ENCODE measurements at places on chromosomes 7 and 10. TPM values are rescaled to one million over a fixed set of nuclear protein-coding genes. Genes with fewer than 3 reads are reported as not detected.

FFAR4 gene
- not detected for polyA plus RNA-seq

ANKRD7 gene
- not detected for polyA plus RNA-seq

LRIT1 gene
- not detected for polyA plus RNA-seq

ELMO1 gene
- 26.2 TPM for polyA plus RNA-seq

TRIM4 gene
- 16.6 TPM for polyA plus RNA-seq

GBX1 gene
- polyA plus RNA-seq = 1.0 TPM

SEMA4G gene
- polyA plus RNA-seq = 6.7 TPM

PKD2L1 gene
- not detected for polyA plus RNA-seq

FRMD4A gene
- polyA plus RNA-seq = 36.2 TPM

EPHB4 gene
- 48.6 TPM for polyA plus RNA-seq

CCDC172 gene
- not detected for polyA plus RNA-seq

SFRP5 gene
- polyA plus RNA-seq = 1.4 TPM

HABP2 gene
- polyA plus RNA-seq = 0.13 TPM

OPALIN gene
- not detected for polyA plus RNA-seq

DNA sequence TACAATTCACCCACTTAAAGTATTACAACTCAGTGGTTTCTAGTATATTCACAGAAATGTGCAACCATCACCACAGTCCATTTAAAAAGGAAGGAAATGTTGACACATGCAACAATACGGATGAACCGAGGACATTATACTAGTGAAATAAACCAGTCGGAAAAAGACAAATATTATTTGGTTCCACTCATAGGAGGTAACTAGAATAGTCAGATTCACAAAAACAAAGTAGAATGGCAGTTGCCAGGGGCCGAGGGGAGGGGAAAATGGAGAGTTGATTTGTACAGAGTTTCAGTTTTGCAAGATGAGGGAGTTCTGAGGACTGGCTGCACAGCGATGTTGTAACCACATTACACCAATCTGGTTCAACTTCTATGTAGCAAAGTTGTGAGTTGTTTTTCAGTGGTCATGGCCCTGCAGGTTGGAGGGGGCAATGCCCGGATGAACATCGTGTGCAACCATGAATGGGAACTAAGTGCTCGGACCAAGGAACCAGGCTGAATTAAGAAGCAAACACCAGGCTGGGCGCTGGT, 17.6 kb upstream of the TNPO3 start:
- DNase-seq = no peak

DNA sequence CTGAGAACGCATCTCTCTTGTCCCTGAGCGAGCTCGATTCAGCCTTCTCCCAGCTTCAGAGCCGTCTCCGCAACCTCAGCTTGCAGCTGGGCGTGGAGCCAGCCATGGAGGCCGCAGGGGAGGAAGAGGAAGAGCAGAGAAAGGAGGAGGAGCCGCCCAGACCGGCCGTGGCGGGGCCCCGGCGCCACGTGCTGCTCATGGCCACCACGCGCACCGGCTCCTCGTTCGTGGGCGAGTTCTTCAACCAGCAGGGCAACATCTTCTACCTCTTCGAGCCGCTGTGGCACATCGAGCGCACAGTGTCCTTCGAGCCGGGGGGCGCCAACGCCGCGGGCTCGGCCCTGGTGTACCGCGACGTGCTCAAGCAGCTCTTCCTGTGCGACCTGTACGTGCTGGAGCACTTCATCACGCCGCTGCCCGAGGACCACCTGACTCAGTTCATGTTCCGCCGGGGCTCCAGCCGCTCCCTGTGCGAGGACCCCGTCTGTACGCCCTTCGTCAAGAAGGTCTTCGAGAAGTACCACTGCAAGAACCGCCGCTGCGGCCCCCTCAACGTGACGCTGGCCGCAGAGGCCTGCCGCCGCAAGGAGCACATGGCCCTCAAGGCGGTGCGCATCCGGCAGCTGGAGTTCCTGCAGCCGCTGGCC, 43.2 kb downstream of the CHST3 start:
- DNase-seq = peak; percentile 85

DNA sequence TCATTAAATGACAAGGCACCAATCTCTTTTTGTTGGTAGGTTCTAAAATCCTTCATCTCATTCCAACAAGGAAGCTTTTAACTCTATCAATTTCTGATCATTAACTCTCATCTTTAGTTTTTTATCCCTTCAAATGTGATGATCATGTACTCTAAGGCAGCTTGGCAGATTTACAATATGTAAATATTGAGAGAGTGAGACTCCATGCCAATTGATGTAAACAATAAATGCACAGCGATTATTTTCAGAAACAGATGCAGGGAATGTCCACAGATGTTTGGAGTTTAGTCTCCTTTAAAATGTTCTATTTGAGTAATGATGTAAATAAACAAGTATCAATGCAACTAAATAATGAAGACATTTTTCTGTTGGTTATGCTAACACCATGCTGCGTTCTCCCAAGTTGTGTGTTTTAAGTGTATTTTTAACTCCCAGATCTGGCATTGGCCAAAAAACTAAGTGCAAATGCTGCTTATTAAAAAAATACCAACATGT, 213.8 kb downstream of the AHR start:
- DNase-seq = no peak

- DNase-seq = no peak
Measured at GRCh38 chr7:122651451-122651850, 47.5 kb downstream of the RNF133 start.

DNA sequence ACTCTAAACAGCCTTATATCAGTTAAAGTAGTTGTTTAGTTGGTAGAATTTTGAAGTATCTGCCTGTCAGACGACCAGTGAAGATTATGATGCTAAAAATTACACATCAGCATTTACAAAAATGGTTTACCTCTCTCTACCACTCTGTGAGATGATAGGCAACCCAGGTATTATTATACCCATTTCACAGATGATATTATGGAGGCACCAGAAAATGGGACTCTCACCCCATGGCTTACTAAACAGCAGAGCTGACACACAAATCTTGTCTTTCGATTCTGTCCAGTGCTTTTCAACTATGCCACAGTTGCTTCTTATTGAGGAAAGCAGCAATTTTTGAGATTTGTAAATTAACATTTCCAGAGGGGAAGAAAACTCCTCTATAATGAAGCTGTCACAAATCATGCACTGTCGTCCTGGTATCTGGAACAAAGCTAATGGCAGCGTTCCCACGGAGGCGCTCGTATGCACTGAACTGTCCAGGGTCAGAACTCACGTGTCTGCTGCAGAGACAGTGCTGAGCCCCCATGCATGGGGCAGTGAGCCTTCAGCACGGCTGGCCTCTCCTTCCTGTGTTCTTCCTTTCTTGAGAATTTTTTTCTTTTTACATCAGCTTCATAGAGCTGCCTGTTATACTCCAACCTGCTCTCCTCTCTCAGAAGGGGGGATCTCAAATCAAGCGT, 381.1 kb downstream of the SDK1 start:
- DNase-seq = no peak

DNA sequence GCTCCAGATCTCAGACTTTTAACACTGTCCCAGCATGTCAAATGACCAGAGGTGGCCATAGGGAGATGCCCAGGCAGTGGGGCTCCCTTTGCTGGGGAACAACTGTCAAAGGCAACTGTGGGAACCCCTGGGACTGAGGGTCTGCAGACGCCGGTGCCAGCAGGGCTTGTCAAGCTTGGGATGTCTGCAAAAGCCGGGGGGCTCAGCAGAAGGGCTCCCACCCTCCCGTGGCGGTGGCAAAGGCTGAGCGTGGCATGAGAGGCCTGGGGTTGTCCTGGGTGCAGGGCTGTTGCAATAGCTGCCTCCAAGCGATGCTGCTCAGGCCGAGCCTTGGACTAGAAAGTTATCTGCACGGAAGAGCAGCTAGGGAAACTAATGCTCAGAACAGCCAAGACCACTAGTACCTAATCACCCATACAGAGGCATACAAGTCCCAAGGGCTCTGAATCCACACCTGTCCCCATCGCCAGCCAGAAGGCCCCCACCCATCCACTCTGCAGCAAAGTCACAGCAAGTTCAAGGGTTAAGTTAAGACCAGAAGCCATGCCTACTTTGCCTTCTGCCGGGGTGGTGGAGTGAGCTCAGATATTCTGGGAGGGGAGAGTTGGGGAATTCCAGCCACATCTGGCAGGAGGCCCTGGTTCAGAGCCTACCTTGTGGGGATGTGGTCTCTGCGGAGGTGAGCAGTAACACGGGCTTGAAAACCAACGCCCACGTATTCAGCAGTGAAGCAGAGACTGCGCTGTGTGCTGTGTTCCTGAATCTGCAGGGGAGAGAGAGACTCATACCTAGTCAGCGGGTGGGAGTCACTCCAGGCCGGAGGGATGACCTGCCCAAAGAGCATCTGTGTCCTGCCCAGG, 4.6 kb downstream of the SH2B2 start:
- no peak for DNase-seq

GRCh38 chr7:157010588-157011332, at the start of gene MNX1:
Gene MNX1, minus strand, starts transcription at chr7:157010663. Its CDS starts 313 bp downstream, at chr7:157010350.
- DNase-seq = peak; percentile 30

- DNase-seq = peak; percentile 52
Measured at GRCh38 chr7:26061678-26062603, 90.1 kb upstream of the NFE2L3 start.

DNA sequence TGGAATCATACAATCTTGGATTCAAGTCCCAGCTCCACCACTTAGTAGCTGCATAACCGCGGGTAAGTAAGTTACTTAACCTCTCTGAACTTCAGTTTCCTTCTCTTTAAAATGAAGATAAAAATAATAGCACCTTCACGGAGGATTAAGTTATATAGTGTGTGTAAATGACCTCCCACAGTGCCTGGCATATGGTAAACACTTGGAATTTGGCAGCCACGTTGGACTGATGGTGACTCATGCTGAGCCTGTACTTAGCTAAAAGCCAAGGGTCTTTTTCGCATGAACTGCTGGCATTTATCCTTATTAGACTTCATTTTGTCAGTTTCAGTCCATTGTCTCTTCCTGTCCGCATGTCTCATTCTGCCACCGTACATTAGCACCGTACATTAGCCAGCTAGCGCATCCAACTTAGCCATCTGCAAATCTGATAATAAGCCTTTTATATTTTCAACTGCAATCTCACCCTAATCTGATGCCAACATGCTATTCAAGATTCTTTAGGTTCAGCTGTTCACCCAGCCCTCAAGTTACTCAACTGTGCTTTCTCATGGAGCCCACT, 11.2 kb downstream of the SLC13A4 start:
- peak; percentile 36 for DNase-seq

GRCh38 chr7:126411032-126411820, 841.5 kb downstream of the GRM8 start:
- DNase-seq = peak; percentile 2

- peak; percentile 93 for DNase-seq
Measured at GRCh38 chr10:61140765-61141392, 196.9 kb upstream of the RHOBTB1 start.

DNA sequence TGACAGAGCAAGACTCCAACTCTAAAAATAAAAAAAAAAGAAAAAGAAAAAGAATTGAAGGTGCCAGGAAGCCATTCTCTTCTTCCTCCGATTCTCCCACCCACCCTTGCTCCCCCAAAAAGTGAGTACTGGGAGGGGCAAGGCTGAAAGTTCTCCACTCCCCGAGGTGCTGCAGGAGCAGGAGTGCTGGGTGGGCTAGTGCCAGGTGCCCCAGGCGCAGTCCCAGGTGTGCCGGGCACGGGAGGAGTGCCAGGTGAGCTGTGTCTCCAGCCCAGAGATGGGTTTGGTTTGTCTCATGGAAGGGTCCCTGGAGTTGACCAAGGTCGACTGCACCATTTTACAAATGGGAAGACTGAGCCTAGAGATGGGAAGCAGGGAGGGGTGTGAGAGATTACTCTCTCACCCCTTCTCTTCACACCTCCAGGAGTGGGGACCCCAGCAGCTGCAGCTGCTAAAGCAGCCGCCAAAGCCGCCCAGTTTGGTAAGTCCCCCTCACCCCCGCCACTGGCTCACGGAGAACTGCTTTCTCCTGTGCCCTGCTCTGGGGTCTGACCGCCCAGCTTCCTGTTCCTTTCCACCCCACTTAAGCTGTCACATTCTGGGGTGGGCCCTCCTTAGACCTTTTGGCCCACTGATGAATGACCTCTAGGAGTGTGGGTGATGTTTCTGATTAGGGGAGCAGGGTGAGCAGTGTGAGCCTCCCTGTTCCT, 26.2 kb upstream of the LIMK1 start:
- no peak for DNase-seq

DNA sequence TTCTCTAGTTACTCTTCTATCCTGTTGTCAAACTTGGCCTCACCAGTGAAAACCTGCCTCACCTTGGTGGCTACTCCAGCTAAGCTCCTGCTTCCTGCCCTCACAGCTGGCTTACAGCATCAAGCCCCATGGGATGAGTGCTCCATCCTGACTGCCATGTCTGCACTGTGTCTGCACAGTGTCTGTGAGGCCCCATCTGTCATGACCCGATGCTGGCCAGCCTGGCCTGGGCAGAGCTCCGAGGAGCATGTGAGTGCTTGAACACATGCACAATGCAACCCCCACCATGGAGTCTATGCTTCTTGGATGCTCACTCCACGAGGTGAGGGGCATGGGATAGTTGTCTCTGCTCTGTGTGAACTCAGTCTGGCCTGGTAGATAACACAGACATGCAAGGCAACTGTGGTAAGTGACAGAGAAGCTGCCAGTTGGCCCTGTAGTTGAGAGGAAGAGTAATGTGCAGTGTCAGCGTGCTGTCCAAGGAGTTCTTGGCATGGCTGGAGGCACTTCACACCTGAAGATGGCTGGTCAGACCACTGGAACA, 207.1 kb upstream of the ZNF32 start:
- DNase-seq = no peak

DNA sequence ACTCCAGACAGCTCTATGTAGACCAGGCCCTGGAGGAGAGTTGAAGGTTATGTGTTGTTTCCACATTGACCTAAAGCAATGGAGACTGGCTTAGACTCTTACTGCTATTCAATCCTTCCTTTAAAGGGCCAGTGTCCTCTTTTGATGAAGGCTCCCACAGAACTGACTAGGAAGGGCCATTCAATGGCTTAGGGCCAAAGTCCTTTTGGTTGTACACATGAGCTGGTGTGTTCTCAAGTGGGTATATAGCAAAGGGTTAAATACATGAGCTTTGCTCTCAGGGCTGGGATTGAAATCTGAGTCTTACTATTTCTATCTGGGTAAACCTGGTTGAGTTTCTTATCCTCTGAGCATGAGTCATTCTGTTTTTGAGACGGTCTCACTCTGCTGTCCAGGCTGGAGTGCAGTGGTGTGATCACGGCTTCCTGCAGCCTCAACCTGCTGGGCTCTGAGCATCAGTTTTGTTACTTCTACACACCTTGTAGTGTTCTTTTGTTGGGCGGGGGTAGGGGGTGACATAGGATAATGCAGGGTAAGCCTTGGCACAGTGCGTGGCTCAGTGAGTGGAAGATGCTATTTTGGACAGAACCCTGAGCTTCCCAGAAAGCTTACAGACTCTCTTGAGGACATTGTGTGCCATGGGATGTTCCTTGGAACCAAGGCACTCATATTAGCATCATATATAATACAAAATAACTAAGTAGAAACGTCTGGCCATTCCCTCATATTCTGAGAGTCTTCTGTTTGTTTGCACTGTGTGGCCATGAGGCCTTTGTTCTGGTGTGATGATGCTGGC, 90.1 kb downstream of the ABCC2 start:
- no peak for DNase-seq
